ENCODE measurements at places on chromosomes 12 and 14.

- peaks cover 4% of the 10 kb centered on the region for H3K36me3 ChIP-seq
- H3K4me1 ChIP-seq, result peaks cover 6% of the 10 kb centered on the region
- H3K27ac ChIP-seq, result no peak overlapping the region
Measured at GRCh38 chr14:52860209-52860608, 68.8 kb upstream of the GNPNAT1 start.

DNA sequence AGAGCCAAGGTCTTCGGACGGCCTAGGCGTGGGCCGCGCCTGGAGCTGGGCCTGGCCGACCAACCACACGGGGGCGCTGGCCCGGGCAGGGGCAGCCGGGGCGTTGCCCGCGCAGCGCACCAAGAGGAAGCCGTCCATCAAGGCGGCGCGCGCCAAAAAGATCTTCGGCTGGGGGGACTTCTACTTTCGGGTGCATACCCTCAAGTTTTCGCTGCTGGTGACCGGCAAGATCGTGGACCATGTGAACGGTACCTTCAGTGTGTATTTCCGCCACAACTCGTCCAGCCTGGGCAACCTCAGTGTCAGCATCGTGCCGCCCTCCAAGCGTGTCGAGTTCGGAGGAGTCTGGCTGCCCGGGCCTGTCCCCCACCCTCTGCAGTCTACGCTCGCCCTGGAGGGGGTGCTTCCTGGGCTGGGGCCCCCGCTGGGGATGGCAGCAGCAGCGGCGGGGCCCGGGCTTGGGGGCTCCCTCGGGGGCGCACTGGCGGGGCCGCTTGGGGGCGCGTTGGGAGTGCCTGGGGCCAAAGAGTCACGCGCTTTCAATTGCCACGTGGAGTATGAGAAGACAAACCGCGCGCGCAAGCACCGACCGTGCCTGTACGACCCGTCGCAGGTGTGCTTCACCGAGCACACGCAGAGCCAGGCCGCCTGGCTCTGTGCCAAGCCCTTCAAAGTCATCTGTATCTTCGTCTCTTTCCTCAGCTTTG is 4.4 kb upstream of the SHMT2 start:
- H3K27ac ChIP-seq, result no peak overlapping the region
- H3K4me3 ChIP-seq, result no peak overlapping the region

DNA sequence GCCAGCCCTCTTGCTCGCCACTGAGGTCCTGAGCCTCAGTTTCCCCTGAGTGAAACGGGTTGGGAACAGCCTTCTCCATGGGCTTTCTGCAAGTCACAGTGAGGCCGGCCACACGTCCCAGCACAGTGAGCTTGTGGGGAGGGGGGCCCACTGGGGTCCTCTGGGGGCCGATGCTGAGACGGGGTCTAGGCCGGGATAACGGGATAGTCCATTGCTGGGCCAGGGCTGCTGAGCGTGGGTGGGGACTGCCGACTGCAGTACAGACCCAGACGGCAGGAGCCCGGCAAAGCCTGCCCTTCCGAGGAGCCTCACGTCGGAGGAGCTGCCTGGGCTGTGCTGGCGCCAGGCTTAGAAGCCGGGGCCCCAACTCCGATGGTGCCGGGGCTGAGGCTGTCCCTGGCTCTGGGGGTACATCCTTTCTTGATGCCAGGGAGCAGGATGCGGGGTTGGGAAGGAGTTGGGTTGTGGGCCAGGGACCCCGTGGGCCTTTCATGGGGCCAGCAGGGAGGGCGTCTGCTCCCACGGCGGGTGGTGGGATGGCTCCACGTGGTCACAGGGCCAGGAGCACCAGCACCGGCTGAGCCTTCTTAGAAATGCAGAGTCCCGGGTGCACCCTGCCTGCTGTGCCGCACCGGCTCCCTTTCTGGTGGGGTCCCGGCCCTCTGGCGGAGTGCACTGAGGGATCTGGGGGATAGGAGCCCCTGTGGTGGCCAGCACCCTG is 24.2 kb downstream of the NOC4L start:
- no peaks in the 10 kb centered on the region for H3K36me3 ChIP-seq
- H3K4me1 ChIP-seq, result no peaks in the 10 kb centered on the region
- no peak for DNase-seq
- H3K27me3 ChIP-seq, result no peaks in the 10 kb centered on the region

DNA sequence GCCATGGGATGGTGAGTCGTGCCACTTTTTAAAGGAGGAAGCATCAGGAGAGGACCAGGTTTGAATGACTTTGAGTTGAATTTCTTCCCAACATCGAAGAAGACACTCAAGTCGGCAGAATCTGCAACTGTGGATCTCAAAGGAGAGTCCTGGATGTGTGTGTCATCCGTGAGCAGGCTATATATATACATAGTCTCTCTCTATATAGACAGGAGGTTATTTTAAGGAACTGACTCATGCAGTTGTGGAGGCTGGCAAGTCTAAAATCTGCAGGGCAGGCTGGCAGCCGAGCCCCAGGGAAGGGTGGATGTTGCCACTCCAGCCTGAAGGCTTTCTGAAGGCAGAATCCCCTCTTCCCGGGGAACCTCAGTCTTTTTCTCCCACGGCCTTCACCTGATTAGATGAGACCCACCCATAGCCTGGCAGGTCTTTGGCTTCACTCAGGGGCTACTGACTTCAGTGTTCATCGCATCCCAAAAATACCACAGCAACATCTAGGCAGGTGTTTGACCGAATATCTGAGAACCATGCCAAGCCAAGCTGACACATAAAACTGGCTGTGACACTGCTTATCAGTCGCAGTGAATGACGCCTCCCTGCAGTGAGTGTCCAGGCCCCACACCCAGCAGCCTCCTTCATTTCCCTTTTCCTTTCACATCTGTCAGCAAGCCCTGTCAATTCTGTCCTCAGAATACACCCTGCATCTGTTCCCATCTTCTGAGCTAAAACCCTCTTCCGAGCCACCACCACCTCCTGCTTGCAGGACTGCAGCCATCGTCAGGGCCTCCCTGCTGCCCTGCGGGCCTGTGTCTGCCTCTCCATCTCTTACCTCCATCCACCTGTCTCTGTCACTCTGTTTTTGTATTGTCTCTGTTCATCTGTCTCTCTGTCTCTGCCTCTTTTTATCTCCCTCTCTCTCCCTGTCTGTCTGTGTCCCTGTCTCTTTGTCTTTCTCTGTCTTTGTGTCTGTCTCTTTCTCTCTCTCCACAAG is 54.0 kb downstream of the ZNF664 start:
- H3K27ac ChIP-seq, result no peak overlapping the region
- no peaks in the 10 kb centered on the region for H3K4me1 ChIP-seq
- H3K4me3 ChIP-seq, result no peak overlapping the region
- no peaks in the 10 kb centered on the region for H3K36me3 ChIP-seq

- H3K36me3 ChIP-seq, result no peaks in the 10 kb centered on the region
- no peak for DNase-seq
- no peaks in the 10 kb centered on the region for H3K27me3 ChIP-seq
- H3K4me3 ChIP-seq, result no peak overlapping the region
- H3K4me1 ChIP-seq, result no peaks in the 10 kb centered on the region
Measured at GRCh38 chr14:70842851-70843462, 33.6 kb upstream of the MAP3K9 start.

DNA sequence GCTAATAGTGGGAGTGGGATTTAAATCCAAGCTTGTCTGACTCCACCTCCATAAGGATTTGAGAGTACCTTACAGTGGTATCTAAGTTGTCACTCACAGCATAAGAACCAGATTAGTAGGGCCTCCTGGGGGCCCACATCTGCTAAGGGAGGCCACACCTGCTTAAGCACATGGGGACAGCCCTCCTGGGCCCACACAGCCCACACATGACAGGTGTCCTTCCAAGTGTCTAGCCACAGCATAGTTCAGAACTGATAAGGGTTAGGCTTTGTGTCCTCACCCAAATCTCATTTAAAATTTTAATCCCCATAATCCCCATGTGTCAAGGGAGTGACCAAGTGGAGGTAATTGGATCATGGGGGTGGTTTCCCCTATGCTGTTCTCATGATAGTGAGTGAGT is 186.0 kb upstream of the HMGA2 start:
- H3K27ac ChIP-seq, result no peak overlapping the region
- H3K36me3 ChIP-seq, result no peaks in the 10 kb centered on the region
- DNase-seq, result no peak
- H3K27me3 ChIP-seq, result no peaks in the 10 kb centered on the region
- H3K4me3 ChIP-seq, result no peak overlapping the region

- DNase-seq, result no peak
- no peaks in the 10 kb centered on the region for H3K27me3 ChIP-seq
- H3K27ac ChIP-seq, result no peak overlapping the region
- H3K4me1 ChIP-seq, result no peaks in the 10 kb centered on the region
- H3K4me3 ChIP-seq, result no peak overlapping the region
- no peaks in the 10 kb centered on the region for H3K36me3 ChIP-seq
Measured at GRCh38 chr12:18456344-18456743, 195.0 kb downstream of the PIK3C2G start.

DNA sequence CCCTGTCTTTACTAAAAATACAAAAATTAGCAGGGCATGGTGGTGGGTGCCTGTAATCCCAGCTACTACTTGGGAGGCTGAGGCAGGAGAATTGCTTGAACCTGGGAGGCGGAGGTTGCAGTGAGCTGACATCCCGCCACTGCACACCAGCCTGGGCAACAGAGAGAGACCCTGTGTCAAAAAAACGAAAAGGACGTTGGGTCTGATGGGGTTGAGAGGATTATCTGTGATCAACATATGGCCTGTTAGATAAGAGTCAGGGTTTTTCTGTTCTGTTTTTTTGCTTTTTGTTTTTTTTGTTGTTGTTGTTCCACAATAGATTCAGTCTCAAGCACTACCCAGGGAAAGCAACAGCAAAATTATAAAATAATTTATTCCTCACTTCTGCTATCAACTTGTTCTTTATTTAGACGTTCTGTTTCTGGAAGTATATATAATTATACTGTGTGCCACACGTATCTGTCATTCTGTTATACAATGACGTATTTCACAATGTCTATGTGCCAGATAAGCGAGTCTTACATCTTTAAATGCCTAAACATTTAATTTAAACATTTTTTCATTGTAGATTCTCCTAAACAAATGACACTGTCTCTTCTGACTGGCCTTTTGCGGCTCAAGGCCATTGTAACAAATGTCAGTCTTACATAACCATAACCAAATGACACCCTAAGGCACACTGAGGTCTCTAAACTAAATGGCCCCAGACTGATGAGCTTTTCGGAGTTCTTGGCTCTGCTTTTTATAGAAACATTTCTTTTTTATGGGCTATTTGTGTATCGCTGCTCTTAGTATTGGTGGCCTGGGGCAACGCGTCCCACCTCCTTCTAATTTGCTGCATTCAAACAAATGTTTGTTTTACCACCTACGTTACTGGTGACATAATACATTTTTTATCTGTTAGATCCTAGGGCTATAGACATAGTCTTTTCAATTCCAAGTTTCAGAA is 7.2 kb upstream of the P2RX4 start:
- H3K4me1 ChIP-seq, result peaks cover 6% of the 10 kb centered on the region
- no peaks in the 10 kb centered on the region for H3K27me3 ChIP-seq
- no peak overlapping the region for H3K27ac ChIP-seq
- H3K36me3 ChIP-seq, result no peaks in the 10 kb centered on the region

- no peaks in the 10 kb centered on the region for H3K27me3 ChIP-seq
- no peaks in the 10 kb centered on the region for H3K36me3 ChIP-seq
- peaks cover 55% of the 10 kb centered on the region for H3K4me1 ChIP-seq
Measured at GRCh38 chr12:14256555-14257169, 108.8 kb upstream of the ATF7IP start.

DNA sequence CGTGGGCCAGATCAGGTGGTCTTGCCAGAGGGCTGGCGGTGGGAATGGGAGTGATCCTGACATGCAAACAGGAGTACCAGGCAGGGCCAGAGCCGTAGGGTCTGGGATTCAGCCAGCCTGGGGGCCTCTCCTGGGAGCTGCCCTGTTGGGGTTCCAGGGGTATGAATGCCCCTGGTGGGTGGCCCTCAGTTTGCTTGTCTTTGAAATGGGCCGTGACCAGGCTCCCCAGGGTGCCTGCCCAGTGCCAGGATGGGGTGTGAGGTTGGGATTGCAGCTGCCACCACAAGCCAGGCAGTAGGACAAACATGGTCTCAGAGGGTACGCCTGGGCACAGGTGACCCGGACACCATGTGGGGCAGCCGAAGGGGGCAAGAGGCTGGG is 168.8 kb downstream of the KIF26A start:
- no peak for DNase-seq
- no peaks in the 10 kb centered on the region for H3K4me1 ChIP-seq
- no peaks in the 10 kb centered on the region for H3K27me3 ChIP-seq
- H3K4me3 ChIP-seq, result no peak overlapping the region

DNA sequence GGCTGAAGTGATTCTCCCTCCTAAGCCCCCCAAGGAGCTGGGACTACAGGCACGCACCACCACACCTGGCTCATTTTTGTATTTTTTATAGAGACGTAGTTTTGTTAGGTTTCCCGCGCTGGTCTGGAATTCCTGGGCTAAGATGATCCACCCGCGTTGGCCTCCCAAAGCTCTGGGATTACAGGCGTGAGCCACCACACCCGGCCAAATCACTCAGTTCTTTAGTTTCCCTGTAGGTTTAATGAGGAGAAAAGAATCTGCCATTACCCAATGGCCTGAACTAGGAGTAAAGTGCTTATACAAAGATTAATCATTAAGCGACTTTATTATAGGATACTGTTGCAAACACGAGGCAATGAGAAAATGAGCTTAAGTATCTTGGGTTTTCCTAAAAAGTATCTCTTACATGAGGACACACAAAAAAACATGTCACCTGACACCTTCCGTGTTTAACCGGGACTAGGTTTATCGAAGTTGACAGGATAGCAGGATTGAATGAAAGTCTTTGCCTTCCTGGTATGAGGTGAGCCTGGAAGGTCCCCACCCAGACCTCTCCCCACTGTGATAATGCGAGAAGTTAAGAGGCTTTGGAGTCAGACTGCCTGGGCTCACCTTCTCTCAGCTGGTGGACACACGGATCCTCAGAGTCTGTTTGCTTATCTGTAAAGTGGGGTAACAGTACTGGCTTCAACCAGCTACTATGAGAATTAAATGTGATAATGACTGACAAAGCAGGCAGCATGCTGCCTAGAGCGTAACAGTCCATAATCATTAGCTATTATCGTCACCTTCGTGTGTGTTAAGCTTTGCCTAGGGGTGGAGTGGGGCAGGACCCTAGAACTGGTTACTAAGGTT is 133.5 kb upstream of the KRAS start:
- no peaks in the 10 kb centered on the region for H3K36me3 ChIP-seq
- H3K4me1 ChIP-seq, result peaks cover 5% of the 10 kb centered on the region
- DNase-seq, result no peak

GRCh38 chr14:102711946-102712345 is 65.3 kb upstream of the TRAF3 start:
- DNase-seq, result no peak
- no peak overlapping the region for H3K27ac ChIP-seq
- peaks cover 37% of the 10 kb centered on the region for H3K36me3 ChIP-seq
- H3K27me3 ChIP-seq, result no peaks in the 10 kb centered on the region

GRCh38 chr12:54008260-54008552 is 579 bp upstream of the HOXC8 start:
- H3K27ac ChIP-seq, result no peak overlapping the region
- no peak overlapping the region for H3K4me3 ChIP-seq

GRCh38 chr14:24198814-24199524 is 3.7 kb upstream of the TM9SF1 start:
- no peak for DNase-seq
- H3K36me3 ChIP-seq, result peaks cover 8% of the 10 kb centered on the region
- no peak overlapping the region for H3K4me3 ChIP-seq
